ENCODE measurements at places on chromosomes 2 and 18.

DNA sequence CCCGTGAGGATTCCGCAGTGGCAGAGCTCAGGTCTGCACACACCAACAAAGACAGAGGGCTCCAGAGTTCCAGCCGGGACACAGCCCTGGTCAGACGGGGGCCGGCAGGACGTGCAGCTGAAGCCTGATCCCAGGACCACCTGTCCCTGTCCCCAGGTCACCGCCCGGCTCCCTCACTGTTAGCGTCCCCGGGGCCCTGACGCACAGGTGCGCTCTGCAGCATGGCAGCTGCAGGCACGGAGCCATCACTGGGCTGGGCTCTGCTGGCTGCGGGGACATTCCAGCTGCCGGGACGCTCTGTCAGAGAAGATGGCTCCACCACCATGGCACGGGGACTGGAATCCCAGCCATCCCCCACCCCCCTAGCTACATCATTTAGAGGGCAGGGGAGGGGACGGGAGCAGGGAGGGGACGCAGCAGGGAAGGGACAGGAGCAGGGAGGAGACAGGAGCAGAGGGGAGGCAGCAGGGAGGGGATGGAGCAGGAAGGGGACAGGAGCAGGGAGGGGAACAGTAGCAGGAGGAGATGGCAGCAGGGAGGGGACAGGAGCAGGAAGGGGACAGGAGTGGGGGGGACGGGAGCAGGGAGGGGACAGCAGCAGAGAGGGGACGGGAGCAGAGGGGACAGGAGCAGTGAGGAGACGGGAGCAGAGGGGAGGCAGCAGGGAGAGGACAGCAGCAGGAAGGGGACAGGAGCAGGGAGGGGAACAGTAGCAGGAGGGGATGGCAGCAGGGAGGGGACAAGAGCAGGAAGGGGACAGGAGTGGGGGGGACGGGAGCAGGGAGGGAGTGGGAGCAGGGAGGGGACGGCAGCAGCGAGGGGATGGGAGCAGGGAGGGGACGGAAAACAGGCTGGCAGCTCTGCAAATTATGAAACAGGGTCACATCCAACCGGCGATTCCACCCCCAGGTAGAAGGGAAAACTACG, 39.8 kb downstream of the SLC66A2 start:
- peak; percentile 11 for DNase-seq

- no peak for DNase-seq
Observed at GRCh38 chr2:223668302-223668998, 66.3 kb upstream of the SCG2 start.

DNA sequence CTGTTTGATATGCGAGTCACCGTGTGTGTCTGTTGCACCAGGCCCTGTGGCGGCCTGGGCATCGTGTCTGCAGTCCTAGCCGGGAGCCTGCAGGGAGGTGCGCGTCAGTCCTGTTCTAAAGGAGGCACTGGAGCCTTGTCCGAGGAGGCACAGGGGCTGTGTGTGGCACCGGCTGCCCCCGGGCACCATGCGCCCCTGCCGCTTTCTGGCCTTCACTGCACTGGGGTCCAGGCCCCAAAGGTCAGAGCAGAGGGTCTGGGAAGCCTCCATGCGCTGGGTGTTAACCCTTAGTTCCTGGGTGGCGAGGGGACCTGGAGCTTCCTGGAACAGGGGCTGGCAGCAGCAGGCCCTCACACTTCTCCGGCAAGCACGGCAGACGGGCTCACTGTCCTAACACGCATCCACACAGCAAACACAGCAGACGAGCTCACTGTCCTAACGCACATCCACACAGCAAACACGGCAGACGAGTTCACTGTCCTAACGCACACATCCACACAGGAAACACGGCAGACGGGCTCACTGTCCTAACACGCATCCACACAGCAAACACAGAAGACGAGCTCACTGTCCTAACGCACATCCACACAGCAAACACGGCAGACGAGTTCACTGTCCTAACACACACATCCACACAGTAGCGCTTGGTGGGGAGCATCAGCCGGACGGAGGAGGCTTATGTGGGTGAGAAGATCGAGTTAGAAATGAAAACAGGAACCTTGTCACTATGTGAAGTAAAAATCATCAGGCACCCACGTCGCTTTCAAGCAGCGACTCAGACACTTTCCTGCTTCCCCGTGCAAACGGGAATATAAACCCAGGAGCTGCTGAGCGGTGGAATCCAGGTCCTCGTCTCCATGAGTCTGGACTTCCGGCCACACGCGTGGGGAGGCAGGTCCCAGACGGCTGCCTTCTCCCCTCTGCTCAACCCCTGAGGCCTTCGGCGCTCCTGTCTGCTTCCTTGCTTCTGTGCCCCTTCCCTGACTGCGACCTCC, 65.3 kb downstream of the TPO start:
- DNase-seq = no peak

- no peak for DNase-seq
Observed at GRCh38 chr2:22282916-22283315, 1102.1 kb upstream of the KLHL29 start.

DNA sequence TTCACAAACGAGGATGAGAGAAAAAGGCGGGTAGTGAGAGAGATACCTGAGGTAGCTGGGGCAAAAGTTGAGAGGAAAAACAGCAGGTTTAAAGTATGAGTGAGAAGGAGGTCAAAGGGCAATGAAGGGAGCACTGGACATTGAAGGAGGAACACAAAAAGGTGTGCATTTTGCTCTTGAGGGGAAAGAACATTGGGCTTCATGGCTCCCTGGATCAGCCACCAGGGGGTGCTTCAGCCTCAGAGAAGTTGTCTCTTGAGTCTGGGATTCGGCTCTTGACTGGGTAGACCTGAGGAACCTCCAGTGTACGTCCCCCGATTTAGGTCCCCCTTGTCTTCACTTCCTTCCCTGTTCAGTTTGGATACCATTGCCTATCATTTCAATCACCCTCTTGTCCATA, 128.5 kb downstream of the RAPGEF4 start:
- DNase-seq = peak; percentile 72

GRCh38 chr18:64271246-64271645, 122.4 kb upstream of the LINC00305 start:
- no peak for DNase-seq

GRCh38 chr2:112541315-112542122, 746 bp upstream of the POLR1B start:
- DNase-seq = peak; percentile 84

GRCh38 chr2:1804351-1804771, 60.0 kb upstream of the PXDN start:
- DNase-seq = no peak

DNA sequence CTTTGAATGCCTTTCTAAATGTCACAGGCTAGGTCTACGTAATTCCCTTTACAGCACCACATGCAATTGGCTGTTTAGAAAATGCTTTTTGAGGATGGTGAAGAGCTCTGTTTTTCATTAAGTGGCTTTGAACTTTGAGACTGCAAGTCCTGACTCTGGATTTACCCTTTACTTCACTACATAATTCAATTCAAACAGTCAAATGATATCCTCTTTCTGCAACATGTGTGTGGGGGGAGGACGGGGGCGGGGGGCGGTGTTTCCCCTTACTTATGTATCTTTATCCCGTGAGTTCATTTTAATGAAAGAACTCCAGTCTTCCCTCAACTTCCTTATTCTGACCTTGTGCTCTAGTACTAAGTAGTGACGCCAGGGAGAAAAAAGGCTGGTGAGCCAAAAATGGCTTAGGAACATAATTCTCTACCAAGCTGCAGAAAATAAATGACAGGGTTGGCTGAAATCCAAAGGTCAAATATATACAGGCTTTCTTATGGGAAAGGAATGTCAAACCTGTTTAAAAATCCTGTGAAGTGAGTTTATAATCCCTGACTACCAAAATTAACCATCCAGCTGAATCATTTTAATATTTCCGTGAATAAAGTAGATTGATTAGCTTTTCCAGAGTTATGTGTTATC, 119.6 kb downstream of the SLC8A1 start:
- DNase-seq = no peak

GRCh38 chr2:1632002-1632348, 112.3 kb downstream of the PXDN start:
- no peak for DNase-seq

GRCh38 chr2:73561422-73561821, 80.8 kb downstream of the NAT8 start:
- no peak for DNase-seq

DNA sequence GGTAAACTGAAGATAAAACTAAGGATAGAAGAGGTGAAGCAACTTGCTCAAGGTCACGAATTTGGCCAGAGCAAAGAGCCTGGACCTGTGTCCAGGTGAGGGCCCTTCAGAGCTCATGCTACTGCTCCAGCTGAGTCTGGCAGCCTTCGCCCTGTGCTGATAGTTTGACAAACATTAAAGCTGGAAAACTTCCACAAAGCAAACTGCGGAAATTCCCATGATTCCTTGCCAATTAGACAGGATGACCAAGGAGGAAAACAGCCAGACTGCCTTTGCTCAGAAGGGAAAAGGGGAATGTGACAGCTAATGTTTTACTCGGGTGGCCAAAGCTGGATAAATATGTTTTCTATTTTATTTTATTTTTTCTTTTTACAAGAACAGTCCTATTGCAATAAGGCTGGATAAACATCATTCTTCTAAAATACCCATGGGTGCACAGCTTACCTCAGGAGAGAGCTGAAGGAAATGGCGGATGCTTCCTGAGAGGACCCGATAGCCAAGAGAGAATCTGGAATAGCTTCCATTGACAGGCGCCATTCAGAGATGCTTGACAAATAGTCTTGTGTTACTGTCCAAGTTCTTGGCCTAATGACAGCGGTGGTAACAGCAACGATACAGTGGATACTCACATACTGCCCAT, 5.3 kb upstream of the CTAGE1 start:
- no peak for DNase-seq

DNA sequence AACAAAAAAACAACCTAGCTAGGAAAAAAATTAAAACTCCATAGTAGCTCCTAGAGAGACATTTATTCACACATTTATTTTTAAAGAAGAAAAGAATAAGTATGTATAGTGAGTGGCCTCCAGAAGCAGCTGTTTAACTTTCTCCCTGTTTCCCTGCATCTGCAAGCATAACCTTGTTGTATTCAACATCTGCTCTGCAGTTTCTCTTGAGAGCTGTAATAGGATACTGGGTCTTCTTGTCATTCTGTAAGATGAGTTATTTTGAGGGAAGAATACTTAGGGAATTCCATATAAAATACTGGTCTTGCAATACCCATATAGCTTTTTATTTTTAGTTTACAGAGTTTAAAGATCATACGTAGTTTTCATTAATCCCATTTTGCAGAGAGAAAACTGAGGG, 246.6 kb downstream of the LRRTM1 start:
- no peak for DNase-seq

DNA sequence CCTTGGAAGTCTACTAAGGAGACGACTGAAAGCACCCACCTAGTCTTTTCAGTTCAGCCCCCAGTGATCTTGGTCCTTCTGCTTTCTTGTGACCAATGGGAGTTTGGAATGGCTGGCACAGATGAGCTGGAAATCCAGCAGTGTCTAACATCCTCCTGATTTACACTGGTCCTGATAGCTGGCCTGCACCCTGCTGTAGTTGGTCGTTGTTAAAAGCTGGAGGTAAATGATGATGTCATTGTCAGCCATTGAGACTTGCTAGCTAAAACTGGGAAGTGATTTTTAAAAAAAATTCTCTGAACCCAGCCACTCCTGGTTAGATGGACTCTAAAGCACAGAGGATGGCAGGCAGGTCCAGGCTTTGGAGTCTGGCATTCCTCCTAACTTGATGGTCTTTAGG, 19.3 kb downstream of the CCT7 start:
- no peak for DNase-seq

DNA sequence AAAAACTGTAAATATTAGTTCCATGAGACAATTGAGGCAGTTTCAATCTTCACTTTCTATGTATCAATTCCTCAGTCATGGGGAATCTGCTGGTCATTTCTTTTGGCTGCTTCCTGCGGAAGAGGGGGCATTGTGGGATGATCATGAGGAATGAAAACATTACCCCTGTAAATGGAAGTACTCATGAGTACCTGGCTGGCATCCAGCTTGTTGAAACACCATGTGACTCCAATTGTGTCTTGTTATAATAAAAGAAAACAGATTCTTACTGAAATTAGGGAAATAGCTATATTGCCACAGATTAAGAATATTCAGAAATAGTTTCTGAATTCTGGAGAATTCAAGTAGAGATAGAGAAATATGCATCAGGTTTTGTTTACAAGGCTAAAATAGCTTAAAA, 41.6 kb upstream of the GPR39 start:
- DNase-seq = no peak

- DNase-seq = no peak
Observed at GRCh38 chr2:174403628-174404027, 8.1 kb downstream of the SCRN3 start.

- no peak for DNase-seq
Observed at GRCh38 chr2:210620456-210620855, 64.1 kb downstream of the CPS1 start.

GRCh38 chr2:27095427-27095744, 8.8 kb downstream of the KHK start:
- DNase-seq = no peak

DNA sequence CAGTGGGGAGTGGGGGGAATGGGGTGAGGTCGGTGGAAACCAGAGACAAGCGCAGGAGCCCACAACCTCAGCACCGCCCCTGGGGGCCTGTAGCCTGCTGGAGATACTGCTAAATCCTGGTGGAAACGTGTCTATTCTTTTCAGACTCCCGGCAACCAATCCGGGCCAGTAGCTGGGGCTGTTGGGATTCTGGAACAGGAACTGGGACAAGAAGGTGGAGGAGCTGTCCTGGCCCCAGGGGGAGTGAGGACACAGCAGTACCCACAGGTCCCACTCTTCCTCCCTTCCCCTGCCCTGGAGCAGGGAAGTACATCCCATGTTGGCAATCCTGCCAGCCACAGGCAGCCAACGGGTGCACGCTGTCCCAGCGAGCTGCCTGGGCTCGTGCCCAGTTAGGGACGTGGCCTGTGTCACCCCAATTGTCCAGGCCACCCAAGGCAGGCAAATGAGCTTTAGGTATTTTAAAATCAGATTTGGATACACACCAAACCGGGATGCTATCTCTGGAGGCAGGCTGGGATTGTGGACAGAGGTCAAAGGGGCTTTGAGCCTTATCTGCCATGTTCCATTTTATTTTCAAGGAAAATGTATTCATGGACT, 51.8 kb downstream of the HS1BP3 start:
- DNase-seq = no peak

- no peak for DNase-seq
Observed at GRCh38 chr2:7077660-7078267, 160.6 kb downstream of the RNF144A start.

DNA sequence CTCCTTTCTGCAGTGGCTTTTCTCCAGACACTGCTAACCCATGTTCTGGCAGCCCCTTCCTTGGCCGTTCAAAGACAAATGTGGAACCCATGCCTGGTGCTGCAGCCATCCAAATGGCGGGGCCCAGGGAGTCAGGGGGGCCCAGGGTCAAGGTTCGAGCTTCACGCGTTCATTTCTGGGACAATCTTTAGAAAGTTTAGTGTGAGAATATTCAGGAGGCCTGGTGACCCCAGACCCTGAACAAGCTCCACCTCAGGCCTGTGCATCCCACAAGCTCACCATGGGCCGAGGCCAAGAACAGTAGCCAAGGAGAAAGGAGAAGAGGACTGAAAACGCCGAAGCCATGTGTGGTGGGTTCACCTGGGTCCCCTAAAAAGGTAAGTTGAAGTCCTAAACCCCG, 54.4 kb downstream of the ANKMY1 start:
- peak; percentile 6 for DNase-seq

GRCh38 chr2:101972621-101973434, 18.9 kb upstream of the IL1R2 start:
- no peak for DNase-seq

- DNase-seq = no peak
Observed at GRCh38 chr18:46771141-46771540, 14.3 kb upstream of the ST8SIA5 start.
